Midbrain (tissue), 1 donor: ENCODE measurements at places on chromosomes 5 and 9.

- no peak for DNase-seq
Observed at GRCh38 chr9:107650995-107651394, 161.4 kb upstream of the KLF4 start.

GRCh38 chr9:109771087-109771486 lies 8.9 kb upstream of the PALM2AKAP2 start:
- no peak for DNase-seq

DNA sequence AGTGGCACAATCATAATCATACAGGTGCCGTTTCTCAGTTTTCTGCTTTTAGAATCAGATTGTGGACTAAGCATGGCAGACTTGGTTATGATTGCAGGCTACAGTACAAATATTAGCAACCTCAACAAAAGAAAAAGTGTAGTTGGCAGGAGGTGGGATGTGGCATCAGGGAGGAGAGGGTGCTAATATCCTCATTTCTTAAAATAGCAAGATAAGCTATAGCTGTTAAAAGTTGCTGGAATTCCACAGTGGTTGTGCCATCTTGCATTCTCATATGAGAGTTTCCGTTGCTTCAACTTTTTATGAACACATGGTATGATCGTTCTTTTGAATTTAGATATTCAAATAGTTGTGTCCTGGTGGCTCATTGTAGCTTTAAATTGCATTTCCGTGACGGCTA lies 21.4 kb downstream of the PIP5K1B start:
- no peak for DNase-seq

DNA sequence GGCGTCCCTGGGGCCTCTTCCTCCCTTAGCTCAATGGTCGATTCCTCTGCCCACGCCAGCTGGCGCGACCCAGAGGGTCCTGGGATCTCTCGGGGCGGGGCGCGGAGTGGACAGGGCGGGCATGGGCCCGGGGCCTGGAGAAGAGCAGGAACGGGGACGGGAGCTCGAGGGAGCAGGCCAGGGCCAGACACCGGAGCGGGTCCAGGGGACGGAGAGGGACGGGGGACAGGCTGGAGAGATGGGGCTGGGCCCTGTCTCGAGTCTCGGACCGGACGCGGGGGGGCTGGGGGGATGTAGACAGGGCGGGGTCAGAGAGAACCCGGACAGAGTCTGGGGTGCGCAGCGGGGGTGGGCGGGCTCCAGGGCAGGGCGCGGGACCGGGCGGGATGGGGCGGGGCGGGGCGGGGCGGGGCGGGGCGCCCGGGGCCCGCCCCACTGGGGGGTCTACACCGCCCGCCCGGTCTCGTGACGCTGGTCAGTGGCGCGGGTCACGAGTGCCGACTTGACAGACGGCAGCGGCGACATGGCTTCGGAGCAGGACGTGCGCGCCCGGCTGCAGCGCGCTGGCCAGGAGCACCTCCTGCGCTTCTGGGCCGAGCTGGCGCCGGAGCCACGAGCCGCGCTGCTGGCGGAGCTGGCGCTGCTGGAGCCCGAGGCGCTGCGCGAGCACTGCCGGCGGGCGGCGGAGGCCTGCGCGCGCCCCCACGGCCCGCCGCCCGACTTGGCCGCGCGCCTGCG lies at the start of gene UAP1L1:
Gene UAP1L1, plus strand, starts transcription at position 508 of the 738 bp plus-strand sequence. Its CDS starts 16 bp downstream, at position 524.
- DNase-seq, result peak; percentile 81

DNA sequence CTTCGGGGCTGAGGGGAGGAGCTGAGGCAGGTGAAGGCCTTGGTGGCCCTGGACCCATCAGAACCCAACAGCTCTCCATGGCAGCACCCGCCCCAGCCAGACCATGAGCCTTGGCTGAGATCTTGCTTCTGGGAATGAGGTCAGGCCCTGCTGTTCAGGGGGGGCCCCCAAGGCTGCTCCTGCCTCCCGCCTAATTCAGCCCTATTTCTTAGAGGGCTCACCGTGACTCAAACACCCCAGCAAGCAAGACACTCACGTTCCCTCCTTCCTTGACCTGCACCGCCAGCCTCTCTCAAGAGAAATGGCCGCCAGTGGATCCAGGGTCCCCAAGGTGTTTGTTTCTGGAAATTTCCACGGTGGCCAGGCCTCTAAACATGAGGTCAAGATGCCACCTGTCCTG lies 61.4 kb upstream of the PPP1R26 start:
- no peak for DNase-seq

DNA sequence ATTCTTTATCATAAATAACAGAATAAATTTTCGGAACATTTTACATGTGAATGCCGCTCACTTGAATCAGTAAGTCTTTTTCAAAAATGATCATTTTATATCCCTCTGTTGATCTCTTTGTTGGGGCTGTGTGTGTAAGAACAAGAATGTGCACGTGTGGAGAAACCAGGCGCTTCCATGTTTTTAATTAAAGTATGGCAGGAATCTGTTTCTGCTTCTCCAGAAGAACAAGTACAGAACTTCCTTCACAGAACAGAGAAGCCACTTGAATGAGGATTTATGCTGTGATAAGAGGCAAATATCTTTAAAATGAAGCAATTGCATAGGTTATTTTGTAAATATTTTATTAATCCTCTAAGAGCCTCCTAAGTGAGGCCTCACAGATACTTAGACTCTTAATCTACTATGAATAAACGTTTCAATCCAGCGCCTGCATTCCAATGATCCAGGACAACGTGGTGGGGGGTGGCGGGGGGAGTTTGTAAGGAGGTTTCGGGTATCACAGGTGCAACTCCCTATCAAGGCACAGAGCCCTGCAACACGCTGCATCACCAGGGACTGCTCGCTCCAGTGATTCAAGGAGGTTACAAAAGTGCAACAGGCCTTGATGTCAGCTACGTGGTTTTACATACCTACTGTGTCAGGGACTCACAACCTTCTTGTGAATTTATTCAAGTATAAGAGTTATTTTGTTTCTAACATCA lies 409.2 kb downstream of the BNC2 start:
- DNase-seq, result no peak

GRCh38 chr5:113256671-113257452 lies 177.9 kb downstream of the TSSK1B start:
- DNase-seq, result no peak

DNA sequence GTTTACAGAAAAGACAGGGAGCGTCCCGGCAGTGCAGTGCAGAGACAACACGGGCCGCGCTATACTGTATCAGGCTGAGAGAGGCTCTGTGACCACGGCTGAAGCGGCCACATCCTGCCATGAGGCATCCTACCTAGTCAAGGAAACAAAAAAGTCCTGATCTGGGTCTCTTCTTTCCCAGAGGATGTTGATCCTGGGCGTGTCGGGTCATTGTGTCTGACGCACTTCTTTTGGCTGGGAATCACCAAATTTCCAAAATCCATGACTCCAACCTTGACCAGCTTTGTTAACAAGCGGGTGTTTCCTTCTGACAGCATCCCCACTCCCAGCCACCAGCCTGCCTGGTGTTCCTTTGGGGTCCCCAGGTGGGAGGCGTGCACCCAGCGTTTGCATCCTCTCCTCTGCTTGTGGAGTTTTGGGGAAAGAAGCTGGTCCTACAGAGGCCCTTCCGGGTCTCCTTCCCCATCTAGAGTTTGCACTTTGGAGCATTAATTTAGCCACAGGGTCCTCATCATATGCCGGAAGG lies 91.4 kb upstream of the RAI14 start:
- DNase-seq, result no peak
